Vein endothelial cell (primary cell): ENCODE measurements at places on chromosomes 5 and 9. TPM values are rescaled to one million over a fixed set of nuclear protein-coding genes. Genes with fewer than 3 reads are reported as not detected.

Gene ARHGEF28
- 154 TPM in 2 replicates for total RNA-seq

Gene TNFSF8
- not detected in 2 replicates for total RNA-seq

Gene BHMT2
- total RNA-seq: 0.65 and 3.0 TPM in 2 replicates

Gene C1QTNF2
- total RNA-seq: 0.10 TPM in 1 of 2 replicates, not detected in the other

Gene IFNE
- total RNA-seq: 0.86 and 1.6 TPM in 2 replicates

Gene SLC4A9
- total RNA-seq: not detected in 2 replicates

Gene RPL12
- 1,603 and 1,765 TPM in 2 replicates for total RNA-seq

Gene ZBED3
- 3.2 and 7.8 TPM in 2 replicates for total RNA-seq

Gene SHB
- total RNA-seq: 27.4 and 37.9 TPM in 2 replicates
